Mesangial cell (primary cell): ENCODE measurements at places on chromosomes 16 and 17. TPM values are rescaled to one million over a fixed set of nuclear protein-coding genes. Genes with fewer than 3 reads are reported as not detected.

MYOCD gene
- total RNA-seq: 0.63 and 3.1 TPM in 2 replicates

TMEM220 gene
- total RNA-seq: 3.1 and 4.4 TPM in 2 replicates

CEMP1 gene
- total RNA-seq: not detected in 2 replicates

SULT1A3 gene
- total RNA-seq: 2.8 and 7.6 TPM in 2 replicates

RAMP2 gene
- 5.1 TPM in 2 replicates for total RNA-seq

ABAT gene
- 2.8 and 3.9 TPM in 2 replicates for total RNA-seq

DPEP2 gene
- total RNA-seq: not detected in 2 replicates

P2RX1 gene
- total RNA-seq: under 0.01 TPM in 1 of 2 replicates, not detected in the other

TBC1D3K gene
- under 0.01 TPM in 1 of 2 replicates, not detected in the other for total RNA-seq

TXNDC17 gene
- total RNA-seq: 124 and 197 TPM in 2 replicates

GPR179 gene
- under 0.01 TPM in 1 of 2 replicates, not detected in the other for total RNA-seq

BICDL2 gene
- total RNA-seq: not detected in 2 replicates

RAB37 gene
- under 0.01 TPM in 1 of 2 replicates, not detected in the other for total RNA-seq

TRIM25 gene
- 26.9 and 35.9 TPM in 2 replicates for total RNA-seq

COG8 gene
- total RNA-seq: 47.6 and 63.3 TPM in 2 replicates
